DMS 273 treated with DMSO at 0.1 percent for 48 hours (cell line): ENCODE measurements at places on chromosomes 6 and 20.

DNA sequence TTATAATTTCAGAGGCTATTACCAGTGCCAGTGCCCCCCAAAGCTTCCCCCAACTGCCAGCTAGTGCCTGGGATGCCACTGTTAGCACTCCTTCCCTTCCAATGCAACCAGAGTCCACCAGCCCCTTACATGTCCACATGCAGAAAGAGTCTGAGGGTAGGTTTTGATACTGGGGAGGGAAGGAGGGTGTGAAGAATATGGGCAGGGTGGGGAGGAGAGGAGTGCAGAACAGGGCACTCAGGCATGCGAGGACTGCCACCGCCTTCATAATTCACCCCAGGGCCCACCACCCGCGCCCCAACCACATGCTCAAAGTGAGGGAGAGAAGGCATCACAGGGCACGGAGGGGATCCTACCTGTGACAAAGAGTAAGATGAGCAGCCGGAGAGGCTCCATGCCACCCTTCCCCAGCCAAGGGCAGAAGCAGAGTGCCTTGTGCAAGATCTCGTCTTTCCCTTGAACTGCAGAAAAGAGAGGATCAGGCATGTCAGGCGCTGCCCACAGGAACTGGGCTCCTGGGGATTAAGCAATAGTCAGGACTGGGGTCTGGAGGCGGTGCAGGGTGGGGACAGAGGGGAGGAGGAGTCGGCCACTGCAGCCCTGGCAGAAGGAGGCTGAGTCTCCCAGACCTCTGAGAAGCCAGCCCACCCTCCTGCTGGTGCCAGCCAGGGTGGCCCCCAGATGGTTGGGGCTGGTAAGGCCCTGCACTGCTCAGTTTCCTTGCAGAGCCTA, at the start of gene TREM2:
Gene TREM2, minus strand, starts transcription at position 430 of the 732 bp plus-strand sequence. Its CDS starts 34 bp downstream, at position 396.
- no peak for DNase-seq

- no peak for DNase-seq
These were observed 10.2 kb upstream of the FOXC1 start for GRCh38 chr6:1599469-1599868.

GRCh38 chr6:63615590-63615989, 20.0 kb upstream of the PHF3 start:
- DNase-seq = no peak

GRCh38 chr6:16812993-16813392, 51.7 kb upstream of the ATXN1 start:
- DNase-seq = no peak

DNA sequence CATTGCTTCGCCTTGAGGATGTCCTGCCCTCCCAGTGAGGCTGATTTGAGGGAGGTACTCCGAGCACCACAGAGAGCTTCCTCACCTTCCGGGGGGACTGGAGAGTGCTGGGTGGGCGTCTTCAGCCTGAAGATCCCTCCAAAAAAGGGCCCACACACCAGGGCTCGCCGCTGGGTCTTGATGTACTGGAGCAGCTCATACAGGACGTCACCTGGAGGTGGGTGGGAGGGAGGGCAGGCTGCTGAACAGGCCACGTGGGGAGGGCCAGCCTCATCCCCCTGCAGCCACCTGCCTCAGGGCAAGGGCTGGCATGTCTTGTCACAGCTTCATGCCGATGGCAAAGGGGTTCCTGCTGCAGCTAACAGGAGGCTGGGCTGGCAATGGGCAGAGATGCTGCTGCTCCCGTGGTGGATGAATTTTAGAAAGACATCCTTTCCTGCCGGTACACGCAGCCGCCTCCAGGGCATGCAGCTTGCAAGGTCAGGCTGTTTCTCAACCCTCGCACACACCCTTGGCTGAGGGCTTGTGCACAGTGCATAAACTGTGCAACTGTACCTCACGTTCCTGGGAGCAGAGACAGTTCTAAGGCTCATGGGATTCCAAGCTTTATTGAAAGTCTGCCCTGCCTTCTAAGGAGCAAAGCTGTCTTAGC, 14.0 kb downstream of the ETV7 start:
- DNase-seq = no peak

- DNase-seq = peak; percentile 77
These were observed 192.9 kb downstream of the SYNDIG1 start for GRCh38 chr20:24662322-24662721.

- DNase-seq = no peak
These were observed 76.6 kb upstream of the PROKR2 start for GRCh38 chr20:5393218-5393870.

DNA sequence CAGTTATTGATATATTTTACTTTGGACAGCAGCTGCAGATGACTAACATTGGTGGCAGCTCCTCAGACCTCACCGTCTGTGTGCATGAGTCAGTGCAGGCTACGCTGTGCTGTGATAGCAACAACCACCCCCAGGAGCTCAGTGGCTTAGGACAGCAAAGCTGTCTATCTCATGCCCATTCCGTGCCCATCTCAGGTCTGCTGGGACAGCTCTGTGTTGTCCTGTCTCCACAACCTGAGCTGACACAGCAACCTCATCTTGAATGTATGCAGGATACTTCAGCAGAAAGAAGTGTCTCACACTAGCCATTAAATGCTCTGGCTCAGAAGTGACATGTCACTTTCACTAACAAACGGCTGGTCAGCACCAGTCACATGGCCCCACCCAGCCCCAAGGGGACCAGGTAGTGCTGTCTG, 47.7 kb downstream of the BANF2 start:
- no peak for DNase-seq

DNA sequence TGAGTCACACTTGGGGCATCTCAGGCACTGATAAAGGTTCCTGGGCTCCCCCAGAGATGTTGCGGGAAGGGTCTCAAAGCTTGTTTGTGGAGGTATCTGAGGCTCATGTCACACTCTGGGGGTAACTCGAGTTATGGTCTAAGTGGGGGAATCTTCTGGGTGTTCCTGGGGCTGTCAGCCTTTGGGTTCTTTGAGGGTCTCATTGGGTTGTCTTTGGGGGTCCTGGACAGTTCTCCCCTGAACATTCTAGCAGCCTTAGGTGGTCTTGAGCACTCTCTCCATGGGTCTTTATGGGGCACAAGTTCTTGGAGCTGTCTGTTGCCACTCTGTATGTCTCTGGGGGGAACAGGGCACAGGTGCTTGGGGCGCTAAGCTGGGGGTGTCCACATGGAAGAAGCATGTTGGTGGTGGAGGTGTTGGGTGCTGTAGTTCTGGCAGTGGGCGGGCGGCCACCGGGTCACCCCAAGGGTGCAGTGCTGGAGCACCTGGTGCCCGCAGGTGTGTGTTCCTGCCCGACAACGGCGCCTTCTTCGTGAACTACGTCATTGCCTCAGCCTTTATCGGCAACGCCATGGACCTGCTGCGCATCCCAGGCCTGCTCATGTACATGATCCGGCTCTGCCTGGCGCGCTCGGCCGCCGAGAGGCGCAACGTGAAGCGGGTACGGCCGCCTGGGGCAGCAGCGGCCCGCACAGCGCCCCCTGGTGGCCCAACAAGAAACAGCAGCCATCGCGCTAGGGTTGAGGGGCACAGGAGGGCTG, 7.1 kb upstream of the CAPN11 start:
- no peak for DNase-seq

- no peak for DNase-seq
These were observed 116.6 kb upstream of the RNF24 start for GRCh38 chr20:4131911-4132310.
